ENCODE measurements at places on chromosomes 4 and X.

DNA sequence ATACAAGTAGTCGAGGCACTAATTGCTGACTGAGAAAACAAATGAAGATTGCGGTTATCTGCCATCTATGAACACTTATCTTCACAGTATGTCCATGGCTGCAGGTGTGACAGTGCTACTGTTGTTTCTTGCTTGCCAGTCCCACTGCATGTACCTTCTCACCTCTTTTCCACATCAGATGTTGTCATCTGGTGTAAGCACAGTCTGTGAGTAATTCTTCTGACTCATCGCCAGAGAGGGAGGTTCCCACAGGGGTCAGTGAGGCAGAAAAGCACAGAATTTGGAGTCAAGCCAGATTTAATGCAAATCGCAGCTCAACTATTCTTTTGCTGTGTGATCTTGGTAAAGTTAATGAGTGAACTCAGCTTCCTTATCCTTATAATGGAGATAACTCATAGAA, 144.4 kb downstream of the GLRA2 start:
- DNase-seq = peak; percentile 33

GRCh38 chr4:139802931-139803330, 137.3 kb downstream of the MGST2 start:
- DNase-seq = no peak

DNA sequence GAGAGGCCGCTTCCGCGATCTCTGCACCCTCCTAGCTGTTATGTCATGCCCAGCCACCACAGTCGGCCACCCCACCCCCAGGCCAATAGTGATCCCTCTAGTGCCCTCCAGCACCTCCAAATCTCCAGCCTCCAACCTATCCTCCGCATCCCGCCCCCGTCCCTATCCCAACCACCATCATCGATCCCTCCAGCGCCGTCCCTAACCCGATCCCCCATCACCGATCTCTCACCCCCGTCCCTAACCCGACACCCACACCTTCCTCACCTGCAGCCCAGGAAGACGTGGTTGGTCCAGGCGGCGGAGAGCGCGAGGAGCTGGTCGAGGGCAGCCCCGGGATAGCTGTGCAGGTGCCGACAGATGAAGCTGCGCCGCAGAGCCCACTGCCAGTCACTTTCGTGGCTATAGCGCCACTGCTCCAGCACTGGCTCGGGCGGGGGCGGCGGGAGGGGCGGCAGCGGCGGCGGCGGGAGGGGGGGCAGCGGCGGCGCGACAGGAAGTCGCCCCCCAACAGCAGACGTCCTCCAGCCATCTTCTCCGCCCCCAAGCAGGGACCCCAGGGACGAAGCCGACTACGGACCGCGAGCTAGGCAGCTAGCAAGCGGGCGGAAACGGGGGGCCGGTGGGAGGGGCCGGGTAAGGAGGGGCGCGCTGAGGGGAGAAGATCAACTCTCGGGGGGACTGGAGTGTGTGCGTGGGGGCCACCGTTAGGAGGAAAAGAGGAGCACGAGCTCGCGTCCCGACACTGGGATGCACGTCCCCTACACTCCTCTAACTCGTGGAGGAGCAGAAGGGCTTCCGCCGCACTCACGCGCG, 552 bp downstream of the NKRF start:
- DNase-seq = no peak

DNA sequence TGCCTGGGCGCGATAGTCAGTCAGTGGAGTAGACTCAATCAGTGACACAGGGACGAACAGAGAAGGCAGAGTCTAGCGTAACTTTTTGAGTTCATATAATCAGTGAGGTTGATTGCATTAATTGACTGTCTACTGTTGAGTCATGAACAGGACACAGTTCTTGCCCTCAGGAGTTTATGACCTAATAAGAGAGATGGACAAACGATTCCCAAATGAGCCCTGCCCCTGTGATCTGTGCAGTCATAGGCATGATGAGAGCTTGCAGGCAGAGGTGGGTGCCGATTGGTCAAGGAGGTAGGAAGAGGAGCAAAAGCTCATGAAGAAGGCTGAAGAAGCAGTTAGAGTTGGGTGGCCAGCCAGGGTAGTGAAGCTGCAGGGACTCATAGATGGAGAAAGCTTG, 57.1 kb downstream of the ADD1 start:
- DNase-seq = no peak

- no peak for DNase-seq
Observed at GRCh38 chrX:97132664-97133415, 249.1 kb downstream of the RPA4 start.

- no peak for DNase-seq
Observed at GRCh38 chr4:88102026-88102425, 56.4 kb downstream of the ABCG2 start.

DNA sequence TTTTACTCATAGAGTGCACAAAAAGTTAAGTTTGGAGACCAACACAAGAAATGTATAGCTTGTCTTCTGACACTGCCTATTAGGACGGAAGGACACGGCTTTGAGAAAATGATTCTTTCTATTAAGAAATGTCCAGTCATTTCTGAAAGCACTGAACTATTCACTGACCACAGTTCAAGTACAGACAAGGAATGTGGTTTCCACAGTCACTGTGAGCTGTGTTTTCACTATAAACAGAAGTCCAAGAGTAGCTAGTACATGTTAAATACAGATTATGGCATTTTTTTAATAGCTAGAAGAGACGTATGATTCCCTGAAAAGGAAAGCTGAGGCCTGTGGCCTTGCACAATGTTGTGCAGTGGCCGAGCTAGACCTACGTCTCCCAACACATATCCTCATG, 115.1 kb upstream of the GPM6A start:
- no peak for DNase-seq

DNA sequence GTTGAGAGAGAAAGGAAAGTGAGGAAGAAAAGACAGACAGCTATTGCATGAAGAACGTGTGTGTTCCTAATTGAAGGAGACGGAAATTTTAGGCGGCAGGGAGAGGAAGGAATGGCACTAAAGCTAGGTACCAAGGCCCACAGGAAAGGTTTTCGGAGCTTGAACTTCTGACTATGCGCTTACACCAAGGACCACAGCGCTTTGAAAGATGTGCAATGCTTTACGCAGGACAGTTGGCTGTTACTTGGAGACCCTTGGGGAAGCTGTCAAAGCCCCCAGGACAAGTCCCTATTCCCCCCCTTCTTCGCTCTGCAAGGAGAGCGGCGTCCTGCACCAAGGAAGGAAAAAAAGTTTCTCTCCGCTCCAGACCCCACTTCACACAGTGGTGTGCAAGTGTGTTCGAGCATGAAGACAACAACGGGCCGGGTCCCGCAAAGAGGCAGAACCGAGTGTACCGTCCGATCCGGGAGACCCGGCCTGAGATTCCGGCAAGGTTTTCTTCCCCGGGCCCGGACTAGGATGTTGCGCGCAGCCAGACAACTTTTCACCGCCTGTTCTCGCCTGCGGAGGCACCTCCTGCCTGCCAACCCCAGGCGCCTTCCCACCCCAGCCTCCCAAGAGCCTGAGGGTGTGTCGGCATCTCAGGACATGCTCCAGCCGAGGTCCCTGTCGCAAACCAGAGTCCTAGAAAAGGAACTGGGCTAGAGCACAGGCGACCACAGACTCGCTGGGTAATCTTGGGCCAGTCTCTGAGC, 896 bp downstream of the KDR start:
- no peak for DNase-seq

DNA sequence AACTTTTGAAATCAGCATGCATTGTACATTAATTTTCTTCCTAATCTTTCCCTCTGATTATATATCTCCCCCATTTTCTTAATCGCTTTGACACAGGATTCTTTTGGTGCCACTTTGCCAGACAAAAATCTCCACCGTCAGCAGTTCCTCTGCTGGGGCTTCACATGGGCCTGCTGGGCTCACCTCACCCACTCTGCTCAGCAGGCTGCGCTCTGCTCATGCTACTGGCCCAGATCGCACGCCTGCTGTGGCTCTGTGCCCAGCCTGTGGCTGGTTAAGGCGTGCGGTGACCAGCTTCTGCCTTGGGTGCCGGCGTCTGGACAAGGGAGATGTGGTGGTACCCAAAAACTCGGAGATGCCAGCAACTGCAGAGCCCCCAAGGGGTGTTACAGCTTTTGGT, 31.1 kb downstream of the UCHL1 start:
- DNase-seq = no peak

GRCh38 chr4:85474356-85474755, 594 bp upstream of the ARHGAP24 start:
- no peak for DNase-seq

DNA sequence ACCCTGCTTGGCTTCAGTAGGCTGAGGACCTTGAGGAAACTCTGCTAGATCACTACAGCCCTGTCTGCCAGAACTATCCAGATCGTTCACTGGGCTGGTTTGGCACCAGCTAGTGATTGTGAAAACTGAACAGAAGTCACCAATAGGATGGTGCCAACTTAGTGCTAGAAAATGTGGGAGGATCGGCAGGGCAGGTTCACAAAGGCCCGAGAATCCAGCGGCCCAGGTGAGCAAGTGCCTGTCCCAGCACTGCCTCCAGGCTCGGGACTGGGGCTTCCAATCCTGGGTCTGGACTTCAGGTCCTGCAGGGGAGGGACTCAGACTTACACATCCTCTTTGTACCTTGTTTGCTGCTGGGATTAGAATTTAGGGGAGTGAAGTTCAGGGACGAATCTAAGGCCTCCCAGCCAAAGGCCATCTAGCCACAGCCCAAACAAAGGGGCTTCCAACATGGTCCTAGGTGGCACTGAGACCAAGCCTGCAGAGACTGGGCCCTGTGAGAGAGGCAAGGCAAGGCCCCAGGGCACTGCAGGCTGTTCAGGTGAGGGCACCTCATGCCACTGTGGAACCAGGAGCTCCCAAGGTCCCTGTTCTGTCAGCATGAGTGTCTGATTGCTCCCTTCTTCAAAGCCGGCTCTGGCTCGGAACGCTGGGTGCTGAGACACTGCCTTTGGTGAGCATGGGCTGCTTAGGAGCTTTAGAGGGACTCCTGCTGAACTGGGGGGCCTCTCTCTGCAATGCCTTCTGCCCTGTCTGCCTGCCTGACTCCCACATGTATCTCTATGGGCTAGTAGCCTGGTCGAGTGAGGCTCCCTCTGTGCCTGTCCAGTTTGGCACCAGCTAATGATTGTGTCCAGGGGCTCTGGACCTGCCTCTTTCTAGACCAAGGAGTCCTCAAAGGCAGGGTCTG, 20.7 kb upstream of the ZNF185 start:
- no peak for DNase-seq

GRCh38 chr4:94131212-94131611, 76.5 kb upstream of the SMARCAD1 start:
- no peak for DNase-seq

GRCh38 chr4:186554914-186555827, at the start of gene MTNR1A:
TSS of gene MTNR1A (minus strand) at chr4:186555567. CDS start at chr4:186555365, 202 bp downstream.
- no peak for DNase-seq

GRCh38 chrX:102784550-102784949, 64.0 kb downstream of the GPRASP3 start:
- DNase-seq = no peak

- no peak for DNase-seq
Observed at GRCh38 chrX:130378024-130378669, 7.3 kb downstream of the GPR119 start.

DNA sequence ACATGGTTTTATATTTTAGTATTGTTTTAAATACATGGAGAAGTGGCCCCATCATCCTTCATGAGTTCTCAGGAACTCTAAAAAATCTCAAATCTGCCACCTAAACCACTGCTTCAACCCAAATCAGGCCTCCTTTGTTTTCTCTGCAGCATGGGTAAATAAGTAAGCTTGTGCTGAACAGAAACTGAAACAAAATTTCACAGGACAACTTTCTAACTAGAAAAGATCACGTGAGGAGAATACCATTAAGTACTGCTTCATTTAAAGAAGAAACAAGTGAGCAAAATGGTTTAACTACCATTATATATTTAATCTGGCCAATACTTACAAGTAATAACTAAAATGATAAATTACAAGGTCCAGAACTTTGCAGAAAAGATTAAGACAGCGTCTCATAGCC, 2.5 kb downstream of the ARAP2 start:
- DNase-seq = no peak

DNA sequence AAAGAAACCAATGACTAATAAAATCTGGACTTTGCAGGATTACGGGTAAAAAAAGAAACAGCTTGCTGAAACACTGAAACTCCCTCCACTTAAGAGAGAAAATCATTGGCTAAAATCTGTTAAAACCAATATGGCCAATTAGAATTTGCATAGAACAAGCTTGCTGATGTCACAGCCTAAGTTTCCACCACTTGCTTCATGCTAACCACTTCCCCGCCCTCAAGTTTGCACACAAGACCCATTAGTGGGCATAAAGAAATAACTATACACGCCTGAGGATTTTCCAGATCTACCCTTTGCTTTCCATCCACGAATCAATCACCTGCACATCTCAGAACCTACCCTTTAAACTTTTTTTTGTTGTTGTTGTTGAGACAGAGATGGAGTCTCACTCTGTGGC, 42.7 kb upstream of the PHEX start:
- no peak for DNase-seq

- no peak for DNase-seq
Observed at GRCh38 chr4:77176640-77177039, 19.6 kb downstream of the CCNG2 start.

- DNase-seq = no peak
Observed at GRCh38 chrX:100584611-100585010, at the start of gene TNMD. TSS of gene TNMD (plus strand) at chrX:100584936. CDS start at chrX:100585019, 83 bp downstream.

DNA sequence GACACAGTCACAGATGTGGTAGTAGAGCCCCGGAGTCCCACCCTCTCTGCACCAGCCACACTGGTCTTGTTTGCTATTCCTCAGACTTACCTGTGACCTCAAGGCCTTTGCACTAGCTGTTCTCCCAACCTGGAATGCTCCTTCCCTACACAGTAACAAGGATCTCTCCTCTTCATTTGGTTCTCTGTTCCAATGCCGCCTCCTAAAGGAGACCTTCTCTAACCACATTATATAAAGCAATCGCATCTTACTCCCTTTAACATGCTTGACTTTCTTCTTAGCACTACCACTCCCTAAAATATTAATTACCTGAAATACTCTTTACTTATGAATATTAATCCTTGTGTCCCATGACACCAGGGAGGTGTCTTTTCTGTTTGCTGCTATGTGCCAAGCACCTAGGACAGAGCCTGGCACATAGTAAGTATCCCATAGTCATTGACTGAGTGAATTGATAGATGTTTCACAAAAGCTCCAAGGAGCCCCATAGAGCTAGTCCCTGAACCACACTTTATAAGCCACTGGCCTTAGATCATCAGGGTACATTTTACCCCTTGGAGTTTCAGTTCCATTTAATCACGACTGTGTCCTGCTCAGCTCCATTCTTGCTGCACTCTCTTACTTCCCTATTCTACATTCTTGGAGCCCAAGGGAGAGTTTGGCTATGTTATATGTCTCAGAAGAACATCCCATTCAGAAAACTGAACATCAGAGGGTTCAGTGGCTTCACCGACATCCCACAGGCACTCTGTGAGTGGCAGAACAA, 312.7 kb downstream of the RAB28 start:
- DNase-seq = no peak

DNA sequence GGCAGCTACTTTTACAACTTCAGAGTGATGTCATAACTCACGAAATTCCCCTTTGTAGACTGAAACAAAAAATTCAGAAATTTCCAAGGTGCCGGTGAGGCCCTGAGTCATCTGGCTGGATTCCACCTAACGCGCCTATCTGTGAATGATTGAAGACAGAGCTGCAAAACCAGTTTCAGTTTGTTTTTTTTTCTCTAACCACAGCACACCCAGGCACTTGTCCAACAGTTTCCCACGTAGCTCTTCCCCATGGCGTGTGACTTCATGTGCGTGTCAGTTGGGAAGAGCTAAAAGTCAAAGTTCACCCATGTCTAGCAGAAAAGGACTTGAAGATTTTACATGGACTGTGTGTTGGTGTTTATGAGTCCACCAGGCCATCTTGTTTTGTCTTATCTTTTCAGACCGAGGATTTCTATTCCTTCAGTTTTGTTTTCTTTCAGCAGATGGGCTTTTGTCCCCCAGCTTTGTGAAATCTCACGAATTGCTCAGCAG, 16.4 kb downstream of the TCEANC start:
- peak; percentile 94 for DNase-seq
